Stimulated activated CD8-positive, alpha-beta memory T cell treated with anti-CD3 and anti-CD28 coated beads, Interleukin-7, amount 100 ng/mL, for 48 hours (primary cell): ENCODE measurements at places on chromosomes 16 and 17.
A peak's percentile ranks its signal among the peaks of the same experiment; 100 is the strongest.

DNA sequence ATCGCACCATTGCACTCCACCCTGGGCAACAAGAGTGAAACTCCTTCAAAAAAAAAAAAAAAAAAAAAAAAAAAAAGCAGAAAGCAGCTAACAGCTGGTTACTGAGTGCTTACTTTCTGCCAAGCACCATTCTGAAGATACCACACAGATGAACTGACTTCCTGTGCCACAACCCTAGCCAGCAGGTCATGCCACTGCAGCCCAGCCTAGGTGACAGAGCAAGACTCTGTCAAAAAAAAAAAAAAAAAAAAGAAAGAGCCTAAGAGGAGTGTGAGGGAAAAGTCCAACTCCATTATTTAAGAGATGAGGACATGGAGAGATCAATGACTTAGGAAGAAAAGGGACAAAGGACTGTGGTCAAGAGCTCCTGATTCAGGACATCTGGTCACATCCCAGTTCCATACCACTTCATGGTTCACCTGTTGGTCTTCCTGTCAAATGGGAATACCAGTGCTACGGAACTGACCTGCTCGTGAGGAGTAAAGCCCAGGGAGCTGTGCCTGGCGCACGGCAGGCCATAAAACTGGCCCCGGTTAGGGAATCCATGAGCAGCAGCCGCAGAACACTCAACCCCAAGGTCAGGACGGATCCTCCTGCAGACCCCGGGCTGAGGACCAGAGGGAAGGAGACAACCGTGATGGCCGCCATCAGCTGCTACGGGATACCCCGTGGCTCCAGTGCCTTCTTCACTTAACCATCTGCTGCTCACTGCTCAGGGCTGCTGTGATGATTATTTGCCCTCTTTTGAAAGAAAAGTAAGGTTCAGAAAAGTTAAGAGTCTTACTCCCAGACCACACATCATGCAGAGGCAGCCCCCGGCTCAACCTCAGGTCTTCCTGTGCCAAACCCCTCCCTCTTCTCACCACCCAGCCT, 950 bp downstream of the KLHDC4 start:
- no peak for DNase-seq

DNA sequence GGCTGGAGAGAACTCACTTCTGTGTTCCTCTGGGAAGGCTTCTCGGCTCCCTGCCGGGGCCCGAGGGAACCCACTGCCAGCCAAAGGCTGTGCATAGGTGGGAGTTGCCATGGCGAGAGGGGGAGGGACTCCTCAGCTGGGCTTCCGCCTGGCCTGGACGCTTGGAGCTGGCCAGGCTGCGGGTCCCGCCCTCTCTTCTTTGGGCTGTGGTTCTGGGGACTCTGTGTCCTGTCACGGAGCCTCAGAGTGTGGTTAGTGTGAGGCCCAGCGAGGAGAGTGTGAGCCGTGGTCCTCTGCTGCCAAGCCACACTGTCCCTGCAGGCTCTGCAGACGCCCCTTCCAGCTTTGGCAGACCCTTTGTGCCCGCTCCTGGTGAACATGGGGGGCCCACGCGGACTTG, 123.1 kb downstream of the OR1D5 start:
- no peak for DNase-seq

GRCh38 chr16:56163938-56164337, 27.4 kb upstream of the GNAO1 start:
- DNase-seq, result no peak

DNA sequence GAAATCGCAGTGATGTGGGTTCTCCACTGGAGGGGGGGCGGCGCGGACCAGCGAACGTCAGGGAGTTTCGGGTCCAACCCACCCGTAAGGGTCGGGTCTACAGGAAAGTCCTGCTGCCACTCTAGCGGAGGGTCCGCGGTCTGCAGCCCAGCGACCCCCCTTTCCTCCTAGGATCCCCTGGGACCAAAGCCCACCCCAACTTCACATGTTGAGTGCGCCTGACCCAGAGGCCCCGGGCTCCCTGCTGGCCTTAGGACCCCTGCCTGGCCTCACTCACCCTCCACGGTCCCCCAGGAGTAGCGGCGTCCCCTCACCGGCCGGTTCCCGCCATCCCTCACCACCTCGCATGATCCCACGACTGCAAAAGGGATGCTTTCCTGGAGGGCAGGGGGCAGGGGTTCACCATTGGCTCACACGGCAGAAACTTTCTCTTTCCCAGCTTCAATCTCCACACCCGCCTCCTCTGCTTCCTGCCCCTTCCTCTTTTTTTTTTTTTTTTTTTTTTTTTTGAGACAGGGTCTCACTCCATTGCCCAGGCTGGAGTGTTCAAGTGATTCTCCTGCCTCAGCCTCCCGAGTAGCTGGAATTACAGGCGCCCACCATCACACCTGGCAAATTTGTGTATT, 3.1 kb downstream of the SEPTIN1 start:
- no peak for DNase-seq

- DNase-seq, result no peak
These were observed 14.4 kb downstream of the SNN start for GRCh38 chr16:11682655-11683096.

GRCh38 chr17:41529491-41529915, 1.4 kb upstream of the KRT19 start:
- DNase-seq, result no peak

GRCh38 chr17:71464751-71465150, 656.1 kb upstream of the SOX9 start:
- no peak for DNase-seq

DNA sequence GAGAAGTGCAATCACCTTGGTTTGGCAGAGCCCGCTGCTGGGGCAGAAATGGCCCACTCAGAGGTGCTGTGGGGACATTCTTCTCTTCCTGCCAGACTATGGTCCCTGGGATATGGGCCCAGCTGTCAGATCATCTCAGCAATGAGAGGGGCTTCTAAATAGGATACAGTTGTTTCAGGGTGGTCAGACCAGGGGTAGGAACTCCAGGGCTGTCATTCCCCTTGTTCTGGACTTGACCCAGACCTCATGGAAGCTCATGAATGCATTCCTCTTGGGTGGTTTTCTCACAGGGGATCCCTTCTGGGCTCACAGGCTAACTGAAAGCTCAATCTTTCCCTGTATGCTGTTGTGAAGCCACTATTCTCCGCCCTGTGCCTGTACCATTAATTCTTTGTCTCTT, 347.2 kb downstream of the SLC39A11 start:
- DNase-seq, result no peak

GRCh38 chr16:19223235-19224170, 55.5 kb downstream of the SYT17 start:
- peak; percentile 3 for DNase-seq

- DNase-seq, result no peak
These were observed 256.4 kb downstream of the KATNIP start for GRCh38 chr16:27806388-27806787.

DNA sequence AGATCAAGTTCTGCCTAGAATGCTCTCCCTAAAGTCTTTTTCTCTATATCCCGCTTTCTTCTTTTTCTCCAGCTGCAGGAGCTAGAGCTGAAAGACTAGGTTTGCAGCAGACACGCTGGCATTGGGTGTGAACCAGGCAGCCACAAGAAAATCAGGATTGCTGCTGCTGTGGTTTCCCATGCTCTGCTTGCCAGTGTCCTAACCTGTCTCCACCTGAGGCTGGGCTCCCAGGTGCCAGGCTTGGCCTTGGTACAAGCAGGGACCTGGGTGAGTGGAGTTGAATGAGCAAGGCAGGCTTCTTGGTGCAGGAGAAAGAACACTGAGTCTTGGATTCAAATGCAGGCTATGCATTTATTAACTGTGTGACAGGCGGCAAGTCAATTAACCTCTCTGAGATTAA, 440.3 kb upstream of the MAF start:
- DNase-seq, result no peak

- DNase-seq, result no peak
These were observed 15.4 kb downstream of the DNAAF8 start for GRCh38 chr16:4749700-4750257.

GRCh38 chr16:57029161-57030160, 40.1 kb downstream of the NLRC5 start:
- DNase-seq, result no peak

- DNase-seq, result no peak
These were observed 244.1 kb downstream of the CEP112 start for GRCh38 chr17:65947831-65948230.

DNA sequence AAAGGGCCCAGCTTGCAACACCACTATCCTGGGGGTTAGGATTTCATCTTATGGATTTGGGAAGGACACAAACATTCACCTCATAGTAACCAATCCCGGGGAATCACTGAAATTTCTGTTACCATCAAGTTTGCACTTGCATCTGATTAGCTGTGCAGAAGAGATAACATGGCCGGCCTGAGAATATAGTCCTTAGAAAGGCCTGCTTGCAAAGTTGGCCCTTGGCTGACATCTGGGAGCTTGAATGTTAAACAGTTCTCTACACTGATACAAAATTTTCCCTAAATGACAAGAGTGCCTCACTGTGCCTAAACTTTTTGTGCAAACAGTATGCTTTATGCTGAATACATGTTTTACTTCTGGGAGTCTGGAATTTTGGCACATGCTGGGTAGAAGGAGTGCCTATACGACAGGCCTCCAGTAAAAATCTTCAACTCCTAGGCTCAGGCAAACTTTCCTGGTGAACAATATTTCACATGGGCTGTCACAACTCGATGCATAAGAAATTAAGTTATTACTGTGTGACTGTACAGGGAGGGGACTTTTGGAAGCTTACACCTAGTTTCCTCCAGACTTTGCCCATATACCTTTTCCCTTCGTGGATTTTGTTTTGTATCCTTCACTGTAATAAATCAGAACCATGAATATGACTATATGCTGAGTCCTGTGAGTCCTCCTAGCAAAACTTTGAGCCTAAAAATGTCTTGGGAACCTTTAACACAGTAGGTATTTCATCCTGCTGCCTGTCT, 31.3 kb downstream of the TBC1D3B start:
- no peak for DNase-seq

DNA sequence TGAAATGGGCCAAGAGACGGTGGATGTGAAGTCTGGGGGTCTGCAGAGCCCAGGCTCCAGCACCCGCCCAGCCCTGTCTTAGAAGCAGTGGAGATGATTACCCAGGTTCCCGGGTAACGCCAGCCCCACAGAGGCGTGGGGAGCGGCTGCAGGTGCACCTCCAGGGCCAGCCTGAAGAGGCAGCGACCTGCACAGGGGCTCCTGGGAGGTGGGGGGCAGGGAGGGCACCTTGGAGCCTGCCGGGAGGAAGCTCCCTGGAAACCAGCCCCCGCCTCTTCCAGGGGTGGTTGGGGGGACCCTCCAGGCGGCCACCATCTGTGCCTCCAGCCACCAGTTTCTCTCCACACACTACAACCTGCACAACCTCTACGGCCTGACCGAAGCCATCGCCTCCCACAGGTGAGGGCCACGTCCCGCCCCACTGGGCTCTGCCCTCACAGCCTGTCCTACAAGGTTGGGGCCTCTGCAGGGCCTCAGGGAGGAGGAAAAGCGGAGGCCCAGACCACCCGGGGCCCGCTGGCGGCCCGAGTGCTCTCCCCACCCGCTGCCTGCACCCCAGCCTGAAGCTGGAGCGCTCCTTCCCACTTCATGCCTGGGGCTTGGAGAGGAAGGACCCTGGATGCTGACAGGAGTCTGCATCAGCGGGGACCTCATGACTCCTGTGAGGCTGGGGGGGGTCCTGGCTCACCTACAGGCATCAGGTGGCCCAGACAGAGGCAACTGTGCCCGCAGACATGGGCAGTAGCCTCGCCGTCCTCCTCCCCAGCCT, 10.5 kb downstream of the GAA start:
- no peak for DNase-seq

- DNase-seq, result peak; percentile 32
These were observed 12.0 kb downstream of the UNC13D start for GRCh38 chr17:75832164-75832651.

DNA sequence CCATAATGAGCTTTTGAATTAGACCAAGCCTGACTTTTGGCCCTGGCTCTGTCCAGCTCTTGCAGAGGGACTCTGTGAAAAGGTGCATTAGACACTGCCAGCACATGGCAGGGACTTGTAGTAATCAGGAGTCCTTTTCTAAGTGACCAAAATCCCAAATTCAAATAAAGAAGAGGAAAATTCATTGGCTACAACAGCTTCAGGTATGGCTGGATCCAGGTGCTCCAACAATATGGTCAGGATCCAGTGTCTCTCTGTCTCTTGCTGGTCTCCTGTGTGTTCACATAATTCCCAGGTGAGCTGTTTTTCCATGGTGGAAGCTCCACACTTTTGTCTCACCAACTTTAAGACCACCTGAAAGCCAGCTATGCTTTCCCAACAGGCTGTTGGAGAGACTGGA, 358.8 kb upstream of the TNRC6C start:
- DNase-seq, result no peak
